ENCODE measurements at places on chromosomes 16 and 17. TPM values are rescaled to one million over a fixed set of nuclear protein-coding genes. Genes with fewer than 3 reads are reported as not detected.

LRRC36 gene
- 10.5 TPM for polyA plus RNA-seq

OR1A1 gene
- polyA plus RNA-seq = 0.05 TPM

GSG1L gene
- 0.52 TPM for polyA plus RNA-seq

DCAKD gene
- polyA plus RNA-seq = 56.6 TPM

BLTP2 gene
- 106 TPM for polyA plus RNA-seq

MYH13 gene
- polyA plus RNA-seq = 0.27 TPM

CARD14 gene
- polyA plus RNA-seq = 1.6 TPM

MMP28 gene
- 2.3 TPM for polyA plus RNA-seq

GNAO1 gene
- polyA plus RNA-seq = 6.5 TPM

MFAP4 gene
- 147 TPM for polyA plus RNA-seq

ADAD2 gene
- 0.51 TPM for polyA plus RNA-seq

LRRC37A gene
- 2.5 TPM for polyA plus RNA-seq

C16orf92 gene
- polyA plus RNA-seq = not detected

NME1 gene
- 73.0 TPM for polyA plus RNA-seq

C17orf67 gene
- 1.8 TPM for polyA plus RNA-seq

SEPTIN1 gene
- 2.5 TPM for polyA plus RNA-seq

PHOSPHO1 gene
- polyA plus RNA-seq = 1.4 TPM

SLC12A3 gene
- polyA plus RNA-seq = 57.2 TPM

HBA2 gene
- 1,204 TPM for polyA plus RNA-seq

CRYBA1 gene
- not detected for polyA plus RNA-seq

AATK gene
- 4.4 TPM for polyA plus RNA-seq

SLC13A2 gene
- polyA plus RNA-seq = 14.9 TPM

MARVELD3 gene
- 18.0 TPM for polyA plus RNA-seq

FNDC8 gene
- 0.22 TPM for polyA plus RNA-seq

BRIP1 gene
- 11.8 TPM for polyA plus RNA-seq

EXOSC6 gene
- 18.7 TPM for polyA plus RNA-seq

CHRNE gene
- polyA plus RNA-seq = 2.4 TPM

NOS2 gene
- 1.9 TPM for polyA plus RNA-seq

PIK3R5 gene
- 1.4 TPM for polyA plus RNA-seq

CFAP97D1 gene
- polyA plus RNA-seq = not detected

PRSS27 gene
- polyA plus RNA-seq = 2.5 TPM
